ENCODE measurements at places on chromosomes 2 and 18. TPM values are rescaled to one million over a fixed set of nuclear protein-coding genes. Genes with fewer than 3 reads are reported as not detected.

Gene RPRM
- not detected for total RNA-seq

Gene GRHL1
- not detected for total RNA-seq

Gene C2orf15
- not detected for total RNA-seq

Gene LIPG
- total RNA-seq = 12.8 TPM

Gene NPHP1
- total RNA-seq = 0.73 TPM

Gene CASP10
- 3.7 TPM for total RNA-seq

Gene PARD6G
- 1.8 TPM for total RNA-seq

Gene CDKL4
- 0.50 TPM for total RNA-seq

Gene ALK
- not detected for total RNA-seq

Gene UGT1A1
- not detected for total RNA-seq

Gene TUBA3E
- total RNA-seq = not detected

Gene ANTXR1
- 65.2 TPM for total RNA-seq

Gene SYT4
- not detected for total RNA-seq

All from cardiac ventricle fibroblast (primary cell).